AG08395 (cell line): ENCODE measurements at places on chromosomes 7 and 10.

GRCh38 chr10:61935077-61935476 lies 33.6 kb downstream of the ARID5B start:
- no peak for DNase-seq

DNA sequence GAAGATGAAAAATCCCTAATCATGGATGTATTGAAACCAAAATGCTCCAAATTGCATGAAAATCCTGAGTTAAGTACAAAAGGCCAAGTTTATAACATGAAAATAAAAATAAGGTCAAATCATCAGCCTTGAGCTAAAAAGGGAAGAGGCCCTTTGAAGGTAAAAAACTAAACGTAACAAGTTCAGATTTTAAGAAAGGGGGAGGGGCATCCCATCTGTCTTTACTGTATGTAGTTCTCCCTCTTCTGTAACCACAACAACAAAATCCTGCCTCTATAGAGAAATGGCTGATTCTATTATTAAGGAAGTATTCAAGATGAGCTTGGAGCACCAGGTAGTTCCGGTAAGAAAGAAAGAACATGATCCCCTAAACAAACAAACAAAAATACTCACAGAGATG lies 64.7 kb downstream of the TPK1 start:
- DNase-seq = no peak

GRCh38 chr7:123929107-123929506 lies 4.1 kb downstream of the SPAM1 start:
- no peak for DNase-seq

DNA sequence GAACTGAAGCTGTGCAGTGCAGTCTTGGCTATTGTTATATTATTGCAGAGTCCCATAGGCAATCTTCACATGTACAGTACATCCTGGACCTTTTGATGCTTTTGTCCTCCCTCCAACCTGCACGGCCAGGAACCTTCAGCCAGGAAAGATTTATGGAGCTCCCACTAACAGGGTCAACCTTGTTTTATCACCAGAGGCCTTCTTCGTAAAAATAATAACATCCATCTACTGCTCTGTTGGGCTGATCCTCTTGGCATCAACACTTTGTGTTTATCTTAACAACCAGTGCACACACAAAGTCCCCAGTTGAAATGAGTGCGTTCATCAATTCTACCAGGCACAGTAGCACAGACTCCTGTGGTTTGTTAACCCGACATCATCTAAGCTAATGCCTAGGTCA lies 72.4 kb downstream of the AGMO start:
- DNase-seq = no peak

DNA sequence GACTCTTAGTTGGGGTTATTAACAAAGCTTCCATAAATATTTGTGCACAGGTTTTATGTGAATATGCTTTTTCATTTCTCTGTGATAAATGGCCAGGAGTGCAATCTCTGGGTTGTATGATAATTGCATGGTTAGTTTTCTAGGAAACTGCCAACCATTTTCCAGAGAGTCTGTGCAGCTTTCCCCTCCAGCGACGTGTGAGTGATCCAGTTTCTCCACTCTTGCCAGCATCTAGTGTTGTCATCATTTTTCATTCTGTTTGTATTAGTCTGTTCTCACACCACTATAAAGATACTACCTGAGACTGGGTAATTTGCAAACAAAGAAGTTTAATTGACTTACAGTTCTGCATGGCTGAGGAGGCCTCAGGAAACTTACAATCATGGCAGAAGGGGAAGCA lies 319.6 kb upstream of the SHH start:
- DNase-seq = no peak

GRCh38 chr7:3236268-3236667 lies 64.8 kb upstream of the SDK1 start:
- DNase-seq = no peak

GRCh38 chr7:150356265-150356897 lies 12.2 kb upstream of the REPIN1 start:
- peak; percentile 49 for DNase-seq

DNA sequence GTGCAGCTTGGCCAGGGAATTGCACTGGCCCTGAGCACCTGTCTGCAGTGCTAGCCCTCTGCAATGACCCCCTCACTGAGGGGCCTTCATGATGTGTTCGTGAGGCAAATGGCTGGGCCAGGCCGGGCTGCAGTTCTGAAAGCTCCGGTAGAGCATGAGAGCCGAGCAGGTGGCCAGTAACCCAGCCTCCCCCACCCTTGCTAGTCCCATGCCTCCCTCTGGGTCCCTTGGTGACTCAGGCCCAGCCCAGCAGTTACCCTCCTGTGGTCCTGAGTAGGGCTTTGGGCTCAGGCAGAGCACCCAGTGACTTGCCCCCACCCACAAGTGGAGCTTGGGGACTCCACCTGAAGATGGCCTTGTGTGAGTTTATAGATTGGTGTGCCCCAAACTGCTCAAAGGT lies 16.1 kb upstream of the CSGALNACT2 start:
- no peak for DNase-seq
